Activated CD4-positive, alpha-beta T cell treated with anti-CD3 and anti-CD28 coated beads, Interleukin-2, amount 50 U/mL, for 16 hours (primary cell): ENCODE measurements at places on chromosomes 16 and 17.

GRCh38 chr17:78479369-78479768, 97.8 kb downstream of the DNAH17 start:
- no peak for DNase-seq

DNA sequence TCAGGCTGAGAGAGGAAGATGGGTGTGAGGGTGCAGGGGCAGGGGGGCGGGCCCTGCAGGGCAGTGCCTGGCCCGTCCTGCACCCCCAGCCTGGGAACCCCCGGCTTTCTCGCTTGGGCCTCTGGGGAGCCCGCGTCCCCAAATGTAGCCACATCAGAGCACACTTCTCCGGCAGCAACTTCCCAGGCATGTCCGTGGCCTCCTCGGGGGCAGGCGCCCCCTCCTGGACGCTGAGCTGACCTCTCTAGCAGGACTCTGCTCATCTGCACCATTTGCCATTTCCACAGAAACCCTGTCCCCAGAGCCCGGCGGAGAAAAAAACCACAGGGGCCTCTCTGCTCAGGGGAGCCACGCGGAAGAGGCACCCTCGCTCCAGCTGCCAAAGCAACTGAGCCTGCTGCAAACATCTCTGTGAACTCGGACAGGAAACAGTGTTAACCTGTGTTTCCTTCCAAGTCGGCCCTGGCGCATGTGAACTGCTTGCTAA, 63.4 kb downstream of the KLHDC4 start:
- peak; percentile 76 for DNase-seq

DNA sequence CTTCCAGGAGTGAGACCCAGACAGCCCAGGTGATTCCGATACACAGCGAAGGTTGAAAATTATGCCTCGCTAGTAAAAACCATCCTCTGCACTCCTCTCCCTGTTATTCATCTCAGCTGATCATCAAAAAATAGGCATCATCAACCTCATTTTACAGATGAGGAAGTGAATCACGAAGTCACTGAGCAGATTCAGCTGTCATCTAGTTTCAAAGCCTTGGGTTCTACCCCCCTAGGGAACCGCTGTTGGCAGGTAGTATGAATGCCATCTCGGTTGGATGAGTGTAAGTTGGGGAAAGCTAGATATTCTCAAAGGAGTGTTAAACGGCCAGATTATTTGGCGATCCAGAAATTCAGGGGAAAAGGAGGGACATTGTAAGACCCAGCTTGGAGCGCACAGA, 2.0 kb downstream of the CRYM start:
- no peak for DNase-seq

DNA sequence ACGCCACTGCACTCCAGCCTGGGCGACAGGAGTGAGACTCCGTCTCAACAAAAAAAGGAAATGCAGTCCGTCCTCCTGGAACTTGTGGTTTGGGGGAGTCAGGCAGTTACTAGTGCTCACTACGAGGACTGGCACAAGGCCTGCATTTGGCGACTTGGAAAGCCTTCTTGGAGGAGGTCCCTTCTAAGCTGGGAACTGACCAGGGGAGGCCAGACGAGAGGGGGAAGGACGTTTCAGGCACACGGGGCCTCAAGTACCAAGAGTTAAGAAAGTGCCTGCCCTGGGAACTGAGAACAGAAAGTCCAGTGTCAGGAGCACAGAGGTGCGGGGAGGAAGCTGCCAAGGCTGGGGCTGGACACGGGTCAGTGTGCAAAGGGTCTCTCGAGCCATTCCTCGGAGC, 89.9 kb downstream of the ABR start:
- no peak for DNase-seq

DNA sequence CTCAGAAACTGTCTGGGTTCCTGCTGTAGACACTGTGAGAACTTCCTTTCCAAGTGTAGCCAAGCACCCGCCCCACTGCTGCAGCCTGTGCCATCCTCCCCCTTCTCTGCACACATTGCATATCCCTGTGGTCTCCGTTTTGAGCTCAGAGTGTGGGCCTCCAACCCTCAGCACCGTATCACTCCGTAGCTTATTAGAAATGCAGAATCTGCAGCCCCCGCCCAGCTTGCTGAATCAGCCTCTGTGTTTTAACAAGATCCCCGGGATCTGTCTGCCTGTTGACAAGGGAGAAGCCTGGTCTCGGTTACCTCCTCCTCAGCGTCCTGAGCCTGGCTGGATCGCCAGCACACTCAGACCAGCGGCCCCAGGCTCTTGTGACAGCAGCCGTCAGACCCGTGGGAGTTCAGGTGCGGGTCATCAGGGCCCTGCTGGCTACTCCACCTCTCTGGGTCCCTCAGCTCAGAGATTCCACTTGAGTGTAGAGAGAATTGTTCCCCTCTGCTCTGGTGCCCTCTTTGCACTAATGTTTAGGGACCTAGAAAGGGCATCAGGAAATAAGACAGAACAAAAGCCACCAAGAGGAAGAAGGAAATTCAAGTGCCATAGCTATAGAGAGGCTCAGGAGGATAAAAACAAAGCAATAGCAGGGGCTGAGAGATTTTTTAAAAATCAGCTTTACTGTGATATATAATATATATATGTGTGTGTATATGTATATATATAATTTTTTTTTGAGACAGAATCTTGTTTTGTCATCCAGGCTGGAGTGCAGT, 92.3 kb downstream of the PITPNC1 start:
- DNase-seq: no peak

GRCh38 chr16:82535262-82535661, 91.5 kb upstream of the CDH13 start:
- no peak for DNase-seq

GRCh38 chr16:83771306-83771942, 36.4 kb upstream of the HSBP1 start:
- DNase-seq: no peak

DNA sequence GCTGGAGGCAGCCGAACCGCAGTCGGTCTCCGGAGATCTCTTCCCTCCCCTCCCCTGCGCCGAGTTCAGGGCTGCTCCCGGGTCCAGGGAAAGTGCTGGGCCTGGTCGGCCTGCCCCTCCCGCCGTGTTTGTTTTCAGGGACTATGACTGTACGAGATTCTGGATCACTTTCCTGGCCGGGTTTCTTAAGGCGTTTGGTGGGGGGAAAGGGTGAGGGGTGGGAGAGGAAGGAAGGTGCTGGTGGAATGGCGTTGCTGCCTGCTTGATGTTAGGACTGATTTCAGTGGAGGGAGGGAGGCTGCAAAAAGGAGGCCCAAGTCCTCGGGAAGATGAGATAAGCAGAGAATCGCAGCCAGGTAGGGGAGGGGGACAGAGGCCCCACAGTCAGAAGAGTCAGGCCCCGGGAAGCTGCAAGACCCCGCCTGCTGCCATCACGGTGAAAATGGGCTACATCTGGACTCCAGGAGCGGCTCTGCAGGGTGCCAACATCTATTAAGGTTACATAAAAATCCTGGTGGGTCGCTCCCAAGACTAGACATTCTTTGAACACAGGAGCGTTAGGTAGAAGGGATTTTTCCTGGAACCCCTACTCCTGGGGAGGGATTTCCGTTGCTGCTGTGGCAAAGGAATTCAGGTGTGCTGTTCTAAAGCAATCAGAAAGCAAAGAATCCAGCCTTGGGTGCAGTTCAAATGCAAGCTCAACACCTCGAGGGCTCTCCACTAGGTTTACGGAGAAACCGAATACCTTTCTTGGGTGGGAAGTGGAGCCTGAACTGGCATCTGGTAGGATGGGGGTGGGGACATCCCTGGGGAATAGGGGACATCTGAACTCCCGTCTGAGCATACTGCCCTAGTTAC, 1.2 kb downstream of the ARHGAP44 start:
- no peak for DNase-seq

DNA sequence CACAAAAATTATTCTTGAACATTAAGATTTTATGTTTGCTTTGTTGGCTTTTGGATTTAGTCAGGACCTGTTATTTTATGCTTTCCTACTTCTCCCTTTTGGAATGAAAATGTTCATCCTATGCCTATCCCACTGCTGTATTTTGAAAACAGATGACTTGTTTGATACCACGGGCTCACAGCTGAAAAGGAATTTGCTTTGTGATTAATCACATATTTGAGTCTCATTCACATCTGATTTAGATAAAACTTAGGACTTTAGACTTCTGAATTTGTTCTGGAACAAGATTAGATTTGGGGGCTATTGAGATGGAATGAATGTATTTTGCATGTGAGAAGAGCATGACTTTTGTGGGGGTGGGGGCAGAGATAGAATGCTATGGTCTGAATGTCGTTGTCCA, 1012.6 kb downstream of the CDH11 start:
- no peak for DNase-seq

- DNase-seq: no peak
These were observed 385.2 kb upstream of the ZFHX3 start for GRCh38 chr16:73432850-73433730.

DNA sequence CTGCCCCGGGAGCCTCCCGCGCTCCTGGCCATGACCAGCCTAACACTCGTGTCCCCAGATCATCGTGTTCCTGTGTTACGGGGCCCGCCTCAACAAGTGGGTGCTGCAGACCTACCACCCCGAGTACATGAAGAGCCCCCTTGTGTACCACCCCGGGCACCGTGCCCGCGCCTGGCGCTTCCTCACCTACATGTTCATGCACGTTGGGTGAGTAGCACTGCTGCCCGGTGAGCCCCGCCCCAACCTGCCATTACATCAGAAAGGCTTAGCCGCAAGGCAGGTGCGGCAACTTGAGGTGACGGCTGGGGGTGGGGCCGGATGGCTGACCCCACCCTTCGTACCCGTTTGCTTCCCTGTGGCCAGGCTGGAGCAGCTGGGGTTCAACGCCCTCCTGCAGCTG, 1.4 kb downstream of the RHBDL1 start:
- no peak for DNase-seq

- DNase-seq: no peak
These were observed 138.6 kb upstream of the WSCD1 start for GRCh38 chr17:5931616-5932015.

- no peak for DNase-seq
These were observed 6.4 kb downstream of the TRPV3 start for GRCh38 chr17:3551189-3551588.
